Trophoblast cell (in vitro differentiated cells and primary cell): ENCODE measurements at places on chromosomes 5 and 9.

GRCh38 chr9:92535940-92536850 lies at the start of gene ECM2:
TSS of gene ECM2 (minus strand) at chr9:92535990. CDS start at chr9:92522866, 13,124 bp downstream.
- DNase-seq: no peak

- DNase-seq: peak; percentile 88
These were observed 331.0 kb downstream of the GLIS3 start for GRCh38 chr9:3968891-3969290.

DNA sequence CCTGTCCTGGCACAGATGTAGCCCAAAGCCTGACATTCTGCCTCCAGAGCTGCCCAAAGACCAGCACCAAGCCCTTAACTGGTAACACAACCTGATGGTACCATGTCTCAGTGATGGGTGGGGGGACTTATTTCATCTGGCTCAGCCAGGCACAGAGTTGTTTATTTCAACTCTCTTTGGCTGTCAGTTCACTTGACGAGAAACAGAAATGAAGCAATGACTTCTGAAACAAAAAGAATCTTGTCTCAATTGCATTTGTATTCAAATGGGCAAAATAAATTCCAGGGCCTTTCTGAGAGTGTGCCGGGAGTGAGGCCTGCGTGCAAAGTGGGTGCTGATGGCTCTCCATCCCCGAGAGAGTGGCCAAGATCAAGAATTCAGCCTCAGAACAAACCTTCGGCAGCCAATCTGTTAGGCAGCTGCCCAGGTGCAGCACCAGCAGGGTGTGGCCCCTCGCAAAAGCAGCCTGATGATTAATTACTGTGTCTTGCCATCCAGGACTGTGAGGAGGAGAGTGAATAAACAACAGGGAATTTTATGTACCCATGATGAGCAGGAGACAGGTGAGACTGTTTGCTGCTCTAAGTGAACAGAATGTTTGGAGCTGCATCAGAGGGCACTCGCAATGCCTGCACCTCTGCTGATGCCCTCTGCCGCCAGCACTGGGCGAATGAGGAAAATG lies 238.0 kb downstream of the HSPA4 start:
- no peak for DNase-seq

DNA sequence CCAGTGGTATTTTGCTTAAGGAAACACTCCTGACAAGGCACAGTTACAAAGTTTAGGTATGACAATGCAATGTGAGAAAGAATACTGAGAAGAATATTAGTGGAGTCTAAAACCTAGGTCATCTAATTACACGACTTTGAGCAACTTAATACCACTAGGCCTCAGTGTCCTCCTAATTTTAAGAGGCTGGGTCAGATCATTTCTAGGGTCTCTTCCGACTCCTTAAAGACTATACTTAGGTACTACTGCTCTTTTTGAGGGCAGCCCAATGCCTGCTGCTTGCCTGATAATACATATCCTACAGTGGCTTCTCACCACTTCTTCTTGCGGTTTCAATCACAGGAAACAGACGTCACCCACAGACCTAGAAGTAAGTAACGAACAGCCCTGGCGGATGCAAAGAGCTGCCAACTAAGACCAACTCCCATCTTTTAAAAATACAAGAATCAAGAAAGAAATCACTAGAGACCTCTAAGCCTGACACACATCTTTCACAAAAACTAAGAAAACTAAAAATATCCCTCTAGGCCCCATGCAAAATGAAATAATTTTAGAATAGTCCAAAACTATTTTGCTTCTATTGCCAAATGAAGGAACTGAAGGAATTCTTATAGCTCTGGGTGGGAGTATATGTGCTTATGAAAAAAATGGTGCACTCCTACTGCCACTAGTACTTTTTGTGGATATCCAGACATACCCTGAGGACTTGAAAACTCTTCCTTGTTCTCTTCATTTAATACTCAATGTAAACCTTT lies 13.1 kb downstream of the DIAPH1 start:
- no peak for DNase-seq

DNA sequence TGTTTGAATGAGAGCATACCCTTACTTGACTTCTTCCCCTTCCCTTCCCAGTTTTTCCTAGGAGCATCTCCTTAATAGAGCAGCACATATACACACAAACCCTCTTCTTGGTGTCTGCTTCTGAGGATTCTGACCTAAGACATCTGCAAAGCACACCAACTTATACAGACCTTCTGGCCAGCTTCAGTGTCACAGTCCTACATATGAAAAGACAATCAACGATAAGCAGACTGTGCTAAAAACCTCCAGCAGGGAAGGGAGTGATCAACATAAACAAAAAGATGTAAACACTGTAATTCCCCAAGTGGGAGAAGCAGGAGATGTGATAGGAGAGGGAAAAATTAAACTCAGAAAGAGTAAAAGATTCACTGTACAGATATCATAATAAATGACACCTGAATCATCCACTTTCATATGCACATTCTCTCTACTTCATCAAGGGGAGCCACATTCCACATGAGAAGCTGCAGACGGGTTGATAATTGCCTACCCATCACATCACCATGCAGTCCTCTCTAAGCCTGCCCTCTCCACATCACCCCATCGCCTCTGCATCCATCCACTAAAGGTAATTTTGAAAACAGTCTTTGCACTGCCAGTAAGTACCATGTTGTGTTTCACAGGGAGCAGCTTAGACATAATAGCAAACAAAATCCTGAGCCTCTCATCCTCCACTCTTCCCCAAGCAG lies 13.0 kb downstream of the APBA1 start:
- no peak for DNase-seq

DNA sequence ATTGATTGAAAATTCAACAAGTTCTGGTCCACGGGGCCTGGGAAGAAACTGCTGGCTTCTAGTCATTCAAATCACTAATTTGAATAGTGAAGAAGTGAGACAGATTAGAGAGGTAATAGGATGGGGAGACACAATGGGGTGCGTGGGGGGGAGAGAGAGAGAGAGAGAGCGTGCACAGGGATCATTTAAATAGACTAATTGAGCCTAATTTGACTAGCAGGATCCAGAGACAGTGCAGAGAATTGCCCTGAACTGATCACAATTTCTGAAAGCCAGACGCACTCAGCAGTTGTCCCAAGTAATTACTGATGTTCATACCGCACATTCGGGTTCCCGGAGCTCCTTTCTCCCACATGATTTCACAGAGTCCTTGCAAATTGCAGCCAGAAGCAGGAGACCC lies 50.3 kb upstream of the C5orf58 start:
- no peak for DNase-seq

DNA sequence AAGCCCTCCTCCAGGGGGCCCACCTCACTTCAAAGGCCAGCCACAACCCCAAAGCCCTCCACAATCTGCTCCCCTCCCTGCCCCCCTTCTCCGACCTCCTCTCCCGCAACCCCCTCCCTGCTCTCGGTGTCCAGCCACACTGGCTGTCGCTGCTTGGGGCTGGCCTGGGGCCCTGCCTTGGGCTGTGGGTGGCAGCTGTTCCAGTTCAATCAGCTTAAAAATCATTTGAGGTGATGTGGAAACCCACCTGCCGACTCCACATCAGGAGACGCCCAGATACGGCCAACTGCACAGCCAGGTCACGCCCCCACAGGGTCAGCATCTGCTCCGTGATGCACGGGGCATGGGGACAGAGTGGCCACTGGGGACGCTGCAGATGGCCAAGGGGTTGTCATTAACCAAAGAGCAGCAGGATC lies 107.0 kb upstream of the MVB12B start:
- DNase-seq: no peak

GRCh38 chr9:128792134-128792533 lies 5.1 kb downstream of the TBC1D13 start:
- no peak for DNase-seq

- peak; percentile 13 for DNase-seq
These were observed 33.3 kb downstream of the DMRT2 start for GRCh38 chr9:1083325-1083913.

DNA sequence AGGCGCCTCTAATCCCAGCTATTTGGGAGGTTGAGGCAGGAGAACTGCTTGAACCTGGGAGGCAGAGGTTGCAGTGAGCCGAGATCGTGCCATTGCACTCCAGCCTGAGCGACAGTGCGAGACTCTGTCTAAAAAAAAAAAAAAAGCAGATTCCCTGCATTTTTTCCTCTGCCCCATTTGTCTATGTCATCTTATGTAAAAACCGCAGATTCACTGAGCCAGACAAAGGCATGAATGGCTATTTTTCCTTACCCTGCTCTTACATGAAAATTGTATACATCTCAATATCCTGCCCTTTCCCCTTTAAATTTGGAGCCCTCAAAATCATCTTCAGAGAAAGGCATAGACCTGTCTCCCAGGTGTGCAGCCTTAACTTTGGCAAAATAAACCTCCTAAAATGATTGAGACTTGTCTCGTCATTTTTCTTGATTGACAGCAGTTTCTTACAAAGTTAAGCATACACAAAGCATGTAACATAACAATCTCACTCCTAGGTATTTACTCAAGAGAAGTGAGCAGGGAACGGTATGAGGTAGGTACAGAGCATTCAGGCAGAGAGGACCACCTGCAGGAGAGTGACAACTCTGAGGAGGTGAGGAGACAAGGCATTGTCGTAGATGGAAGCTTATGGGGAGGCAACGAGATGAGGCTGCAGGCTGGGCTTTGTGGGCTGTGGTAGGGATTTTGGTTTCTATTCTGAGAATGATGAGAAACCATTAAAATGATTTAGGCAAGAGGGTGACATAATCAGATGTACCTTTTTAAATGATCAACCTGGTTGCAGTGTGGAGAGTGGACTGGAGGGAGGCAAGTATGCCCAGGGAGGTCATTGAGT lies 65.7 kb upstream of the IL6ST start:
- DNase-seq: no peak

DNA sequence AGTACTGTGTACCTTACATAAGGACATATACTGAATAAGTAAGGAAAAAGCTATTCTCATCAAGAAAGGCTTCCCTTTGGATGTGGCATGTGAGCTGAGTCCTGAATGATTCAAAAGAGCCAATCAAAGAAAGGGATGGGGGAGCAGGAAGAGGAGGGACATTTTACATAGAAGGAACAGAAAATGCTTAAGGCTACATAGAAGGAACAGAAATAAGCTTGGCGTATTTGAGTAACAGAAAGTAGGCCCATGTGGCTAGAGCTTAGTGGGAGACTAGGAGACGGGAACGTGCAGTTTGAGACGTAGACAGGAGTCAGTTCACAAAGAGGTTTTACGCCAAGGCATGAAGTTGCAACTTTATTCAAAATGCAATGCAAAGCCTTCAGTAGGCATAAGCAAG lies 126.3 kb downstream of the CEMIP2 start:
- no peak for DNase-seq

GRCh38 chr9:129282272-129282671 lies 104.2 kb upstream of the IER5L start:
- DNase-seq: no peak

GRCh38 chr5:73902327-73903051 lies 276.5 kb downstream of the ARHGEF28 start:
- peak; percentile 31 for DNase-seq

GRCh38 chr5:150637245-150638052 lies 3.0 kb upstream of the SYNPO start:
- DNase-seq: peak; percentile 97

GRCh38 chr5:25707093-25707492 lies 1062.3 kb upstream of the CDH10 start:
- DNase-seq: no peak

GRCh38 chr5:36723912-36724311 lies 117.5 kb downstream of the SLC1A3 start:
- DNase-seq: no peak

GRCh38 chr9:70484232-70485130 lies 70.0 kb upstream of the KLF9 start:
- peak; percentile 37 for DNase-seq

DNA sequence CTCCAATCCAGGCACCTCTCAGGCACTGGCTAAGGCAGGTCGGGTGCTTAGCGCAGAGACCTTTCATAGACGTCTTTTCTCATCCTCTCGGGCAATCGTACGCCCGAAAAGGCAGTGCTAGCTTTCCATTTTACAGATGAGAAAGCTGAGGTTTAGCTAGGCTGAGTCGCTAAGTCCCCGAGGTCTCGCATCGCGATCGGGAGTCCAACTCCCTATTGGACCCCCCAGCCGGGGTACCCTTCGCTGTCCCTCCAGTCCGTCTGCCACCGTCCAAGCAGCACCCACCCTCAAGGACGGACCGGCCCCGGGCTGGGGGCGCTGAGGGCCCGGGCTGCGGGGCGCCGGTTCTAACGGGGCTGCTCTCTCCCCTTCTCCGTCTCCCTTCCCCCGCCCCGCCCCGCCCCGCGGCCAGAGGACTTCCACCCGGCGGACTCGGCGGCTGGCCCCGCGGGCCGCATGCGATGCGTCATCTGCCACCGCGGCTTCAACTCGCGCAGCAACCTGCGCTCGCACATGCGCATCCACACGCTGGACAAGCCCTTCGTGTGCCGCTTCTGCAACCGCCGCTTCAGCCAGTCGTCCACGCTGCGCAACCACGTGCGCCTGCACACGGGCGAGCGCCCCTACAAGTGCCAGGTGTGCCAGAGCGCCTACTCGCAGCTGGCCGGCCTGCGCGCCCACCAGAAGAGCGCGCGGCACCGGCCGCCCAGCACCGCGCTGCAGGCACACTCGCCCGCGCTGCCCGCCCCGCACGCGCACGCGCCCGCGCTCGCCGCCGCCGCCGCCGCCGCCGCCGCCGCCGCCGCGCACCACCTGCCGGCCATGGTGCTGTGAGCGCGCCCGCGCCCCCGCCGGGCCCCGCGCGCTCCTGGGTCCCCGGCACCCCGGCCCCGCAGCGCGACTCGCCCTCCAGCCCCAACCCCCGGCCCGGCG lies 12.5 kb upstream of the EXOSC2 start:
- DNase-seq: peak; percentile 94

DNA sequence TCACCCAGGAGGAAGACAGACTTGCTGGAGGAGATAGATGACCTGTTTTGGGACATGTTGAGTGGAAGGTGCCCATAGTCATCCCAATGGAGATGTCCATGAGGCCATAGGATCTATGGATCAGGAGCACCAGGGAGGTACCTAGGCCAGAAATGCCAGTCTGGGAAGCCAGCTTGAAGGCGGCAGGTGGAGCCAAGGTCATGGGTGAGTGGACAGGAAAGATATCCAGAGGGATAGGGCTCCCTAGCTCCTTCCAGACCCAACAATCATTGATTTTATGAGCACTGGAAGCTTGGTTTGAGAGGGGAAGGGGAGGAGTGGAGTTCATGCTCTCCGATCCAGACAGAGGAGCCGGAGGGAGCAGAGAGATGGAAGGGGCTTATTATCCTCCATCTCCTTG lies 252.6 kb downstream of the CDK5RAP2 start:
- no peak for DNase-seq

GRCh38 chr5:158478139-158478538 lies 619.2 kb upstream of the CLINT1 start:
- DNase-seq: no peak

- DNase-seq: no peak
These were observed 111.0 kb downstream of the PPP2R2B start for GRCh38 chr5:146767534-146767933.

DNA sequence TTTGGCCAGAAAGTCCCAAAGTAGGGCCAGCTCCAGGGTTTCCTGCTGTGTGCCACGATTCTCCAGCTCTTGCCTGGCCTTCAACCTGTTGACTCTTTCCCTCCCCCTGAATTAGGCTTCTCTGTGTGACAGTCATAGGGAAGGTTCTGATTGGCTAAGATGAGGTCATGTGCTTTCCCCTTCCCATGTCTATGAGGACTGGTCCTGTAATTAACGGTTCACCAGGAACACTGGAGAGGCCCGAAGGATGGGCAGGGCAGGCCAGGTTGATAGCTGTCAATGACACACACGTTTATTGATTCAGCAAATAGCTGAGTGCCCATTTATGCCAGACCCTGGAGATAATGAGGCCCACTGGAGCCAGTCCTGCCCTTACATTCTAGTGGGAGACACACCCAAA lies 9.0 kb upstream of the PRR7 start:
- DNase-seq: no peak

- no peak for DNase-seq
These were observed 143.0 kb downstream of the ADAMTS6 start for GRCh38 chr5:65338606-65339151.

- DNase-seq: no peak
These were observed 396.2 kb downstream of the KCTD16 start for GRCh38 chr5:144566747-144567420.

GRCh38 chr9:96391021-96391765 lies 7.7 kb upstream of the SLC35D2 start:
- DNase-seq: no peak
